ENCODE measurements at places on chromosomes 5 and 9.

DNA sequence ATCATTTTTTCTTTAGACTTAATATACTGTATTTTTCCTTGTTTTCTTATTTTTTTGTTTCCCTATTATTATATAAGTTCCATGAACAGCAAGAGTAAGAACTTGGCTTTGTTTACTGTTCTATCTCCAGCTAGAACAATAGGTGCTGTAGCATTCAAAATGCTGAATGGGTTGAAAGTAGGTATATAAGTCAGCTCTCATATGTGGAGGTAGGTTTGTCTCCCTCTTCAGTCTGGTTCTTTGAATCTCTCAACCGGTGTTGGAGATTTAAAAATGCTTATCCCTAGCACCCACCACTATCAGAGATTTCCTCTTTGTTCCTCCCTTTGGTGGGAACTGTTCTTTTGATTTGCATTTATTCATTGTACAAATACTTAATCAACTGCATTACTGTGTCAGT is 87.5 kb upstream of the FSD1L start:
- no peak for DNase-seq

DNA sequence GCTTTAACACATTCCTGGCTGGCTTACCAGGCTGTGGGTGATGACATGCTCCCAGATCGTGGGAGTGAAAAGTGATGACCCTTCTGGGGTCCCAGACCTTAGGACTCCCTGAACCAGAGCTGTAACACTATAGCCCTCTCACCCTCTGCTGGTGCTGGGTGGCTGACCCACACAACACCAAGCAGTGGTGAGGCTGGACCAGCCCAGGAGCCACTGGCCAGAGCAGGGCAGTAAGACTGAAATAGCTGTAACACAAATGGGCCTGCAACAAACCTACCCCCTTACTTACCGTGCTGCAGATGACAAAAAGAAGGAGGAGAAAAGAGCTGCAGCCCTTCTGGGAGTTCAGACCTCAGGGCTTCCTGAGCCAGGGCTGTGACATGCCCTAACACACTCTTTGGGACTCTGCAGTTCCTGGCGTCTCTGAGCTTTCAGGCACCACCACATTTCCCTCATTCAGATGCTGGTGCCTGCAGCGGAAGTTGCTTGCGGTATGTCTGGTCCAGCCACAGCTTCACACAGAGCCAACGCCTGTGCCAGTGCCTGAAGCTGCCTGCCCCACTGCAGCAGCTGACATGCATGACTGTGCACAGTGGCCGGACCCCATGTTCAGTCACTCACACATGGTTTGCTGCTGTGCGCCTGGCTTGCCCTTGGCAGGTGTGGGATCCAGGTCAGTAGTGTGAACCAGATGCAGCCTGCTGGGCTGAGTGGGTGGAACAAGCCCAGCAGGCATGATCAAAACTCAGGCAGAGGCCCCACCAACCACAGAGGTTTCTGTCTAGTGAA is 1247.4 kb downstream of the EFNA5 start:
- no peak for DNase-seq

- no peak for DNase-seq
Observed at GRCh38 chr5:151611127-151611775, 20.1 kb upstream of the FAT2 start.

- DNase-seq: no peak
Observed at GRCh38 chr9:21265421-21266189, 25.8 kb upstream of the IFNA14 start.

GRCh38 chr5:132467287-132467984 is 23.1 kb downstream of the IRF1 start:
- peak; percentile 3 for DNase-seq

DNA sequence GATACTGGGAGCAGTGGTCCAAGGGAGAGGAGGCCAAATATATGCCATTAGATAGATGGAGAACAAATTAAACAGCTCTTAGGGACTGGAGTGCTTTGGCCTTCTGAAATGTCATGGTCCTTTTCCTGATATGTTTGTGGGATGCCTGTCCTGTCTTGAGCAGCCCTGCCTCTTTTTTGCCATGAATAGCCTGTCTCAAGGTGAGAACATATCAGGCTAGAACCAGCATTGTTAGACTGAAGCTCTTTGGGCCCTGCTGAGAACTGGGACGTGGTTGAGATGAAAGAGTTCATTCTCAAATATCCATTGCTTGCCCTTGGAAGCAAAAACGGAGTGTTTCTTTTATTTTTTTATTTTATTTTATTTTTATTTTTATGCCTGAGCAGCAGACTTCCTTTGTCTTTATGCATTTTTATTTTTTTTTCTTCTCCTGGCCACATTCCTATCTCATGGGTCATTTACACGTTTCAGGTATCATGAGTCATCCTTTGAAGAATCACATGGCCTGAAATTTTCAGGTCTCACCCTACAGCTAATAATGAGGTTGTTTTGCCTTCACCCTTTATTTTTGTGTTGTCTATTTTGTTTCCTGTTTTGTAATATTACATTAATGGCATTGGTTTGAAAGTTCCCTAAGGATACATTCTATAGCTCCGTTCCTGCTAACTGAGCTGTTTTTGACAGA is 371.4 kb downstream of the PSAT1 start:
- DNase-seq: no peak

DNA sequence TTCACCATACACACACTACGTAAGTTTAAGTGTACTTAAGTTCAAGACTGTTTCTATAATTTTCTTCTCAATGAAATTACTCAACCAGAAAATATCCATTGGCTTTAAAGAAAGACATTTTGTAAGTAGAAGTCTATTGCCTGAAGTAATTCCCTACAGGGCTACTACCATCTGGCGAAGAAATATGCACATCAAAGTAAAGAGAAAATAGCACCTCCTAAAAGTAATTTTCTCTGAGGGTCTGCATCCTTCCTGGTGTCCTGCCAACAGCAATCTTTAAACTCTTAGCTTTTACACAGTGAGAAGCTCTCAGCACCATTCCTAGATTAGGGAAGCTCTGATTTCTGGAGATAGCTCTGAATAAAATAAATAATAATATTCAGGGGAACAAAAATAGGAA is 498.5 kb upstream of the TYRP1 start:
- no peak for DNase-seq

DNA sequence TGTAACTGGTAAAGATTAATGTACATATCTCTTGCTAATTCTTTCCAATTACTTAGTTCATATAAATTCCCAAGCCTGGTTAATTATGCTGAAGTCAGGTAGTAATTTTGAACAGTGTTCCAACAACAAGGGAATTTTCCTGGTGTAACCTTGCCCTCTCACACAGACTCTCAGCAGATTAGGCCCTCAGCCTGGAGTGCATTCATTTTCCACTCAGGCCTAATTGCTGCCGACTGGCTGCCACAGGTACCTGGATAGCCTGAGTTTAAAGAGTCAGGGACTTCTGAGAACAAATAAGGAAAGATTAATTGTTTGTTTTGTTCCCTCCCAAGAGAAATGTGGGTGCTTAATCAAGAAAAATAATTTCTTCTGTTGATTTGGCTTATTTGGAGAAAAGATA is 71.4 kb downstream of the PPIC start:
- DNase-seq: no peak

GRCh38 chr5:80177236-80177635 is 78.6 kb downstream of the SERINC5 start:
- DNase-seq: no peak
